ENCODE measurements at places on chromosomes 3 and 15.

DNA sequence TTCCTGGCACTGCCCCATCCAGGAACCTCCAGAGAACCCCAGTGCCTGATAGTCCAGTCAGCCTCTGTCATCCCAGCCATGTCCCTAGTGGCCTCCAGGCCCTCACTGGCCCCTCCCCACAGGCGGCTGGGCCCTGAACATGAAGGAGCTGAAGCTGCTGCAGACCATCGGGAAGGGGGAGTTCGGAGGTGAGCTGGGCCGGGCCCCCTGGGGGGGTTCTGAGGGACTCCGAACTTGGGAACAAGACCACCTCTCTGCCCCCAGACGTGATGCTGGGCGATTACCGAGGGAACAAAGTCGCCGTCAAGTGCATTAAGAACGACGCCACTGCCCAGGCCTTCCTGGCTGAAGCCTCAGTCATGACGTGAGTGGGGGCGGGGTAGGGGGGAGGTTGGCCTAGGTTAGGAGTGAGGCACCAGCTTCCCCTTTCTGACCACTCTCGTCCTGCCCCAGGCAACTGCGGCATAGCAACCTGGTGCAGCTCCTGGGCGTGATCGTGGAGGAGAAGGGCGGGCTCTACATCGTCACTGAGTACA is 12.0 kb upstream of the LMAN1L start:
- DNase-seq = no peak

GRCh38 chr3:146227486-146227885 is 23.4 kb downstream of the PLSCR4 start:
- no peak for DNase-seq

GRCh38 chr15:90952901-90953677 is 1.6 kb upstream of the RCCD1 start:
- DNase-seq = no peak

GRCh38 chr15:89023311-89023961 is 64.8 kb upstream of the ABHD2 start:
- no peak for DNase-seq

GRCh38 chr15:69436951-69437350 is 15.7 kb upstream of the RPLP1 start:
- no peak for DNase-seq

GRCh38 chr3:35849496-35849895 is 210.2 kb downstream of the ARPP21 start:
- DNase-seq = no peak

- DNase-seq = no peak
These were observed 77.6 kb downstream of the SSR3 start for GRCh38 chr3:156477323-156477722.

- peak; percentile 2 for DNase-seq
These were observed 243.6 kb downstream of the ATP8B4 start for GRCh38 chr15:49875392-49875791.

DNA sequence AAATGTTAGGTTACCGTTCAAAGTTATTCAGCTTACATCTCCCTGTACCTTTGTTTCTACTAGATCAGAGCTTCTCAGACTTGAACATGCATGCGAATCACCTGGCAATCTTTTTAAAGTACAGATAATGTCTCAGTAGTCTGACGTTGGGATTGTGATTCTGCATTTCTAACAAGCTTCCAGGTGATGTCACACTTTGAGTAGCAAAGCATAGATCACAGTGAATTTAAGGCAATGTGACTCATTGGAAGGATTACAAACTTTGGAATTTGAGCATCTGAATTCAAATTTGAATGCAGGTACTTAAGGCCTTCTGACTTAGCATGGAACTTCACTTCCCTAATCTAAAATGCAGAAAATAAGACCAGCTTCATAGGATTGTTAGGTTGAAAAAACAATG is 10.8 kb upstream of the ZMAT3 start:
- no peak for DNase-seq

DNA sequence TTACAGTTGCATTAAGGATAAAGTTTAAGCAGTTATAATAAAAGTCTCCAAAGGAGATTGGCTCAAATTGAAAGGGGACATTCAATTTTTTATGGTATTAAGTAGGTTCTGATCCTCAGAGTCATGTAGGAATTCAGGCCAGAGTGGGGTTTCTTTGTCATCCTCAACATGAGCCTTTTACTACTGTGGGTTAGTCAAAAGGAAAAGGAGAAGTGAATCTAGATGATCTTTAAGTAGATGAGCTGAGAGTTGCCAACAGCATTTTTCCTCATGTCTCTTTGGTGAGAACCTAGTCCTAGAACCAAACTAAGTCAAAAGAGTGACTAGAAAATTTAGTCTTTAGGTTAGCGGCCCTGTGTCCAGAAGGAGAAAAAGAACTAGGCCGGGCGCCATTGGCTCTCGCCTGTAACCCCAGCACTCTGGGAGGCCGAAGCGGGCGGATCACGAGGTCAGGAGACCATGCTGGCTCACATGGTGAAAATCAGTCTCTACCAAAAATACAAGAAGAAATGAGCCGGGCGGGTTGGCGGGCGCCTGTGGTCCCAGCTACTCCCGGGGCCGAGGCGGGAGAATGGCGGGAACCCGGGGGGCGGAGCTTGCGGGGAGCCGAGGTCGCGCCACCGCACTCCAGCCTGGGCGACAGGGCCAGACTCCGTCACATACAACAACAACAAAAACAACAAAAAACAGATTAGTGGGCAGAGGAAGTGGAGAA is 4.2 kb upstream of the CHL1 start:
- no peak for DNase-seq

- DNase-seq = no peak
These were observed 392.3 kb upstream of the TPRG1 start for GRCh38 chr3:188779281-188779980.

DNA sequence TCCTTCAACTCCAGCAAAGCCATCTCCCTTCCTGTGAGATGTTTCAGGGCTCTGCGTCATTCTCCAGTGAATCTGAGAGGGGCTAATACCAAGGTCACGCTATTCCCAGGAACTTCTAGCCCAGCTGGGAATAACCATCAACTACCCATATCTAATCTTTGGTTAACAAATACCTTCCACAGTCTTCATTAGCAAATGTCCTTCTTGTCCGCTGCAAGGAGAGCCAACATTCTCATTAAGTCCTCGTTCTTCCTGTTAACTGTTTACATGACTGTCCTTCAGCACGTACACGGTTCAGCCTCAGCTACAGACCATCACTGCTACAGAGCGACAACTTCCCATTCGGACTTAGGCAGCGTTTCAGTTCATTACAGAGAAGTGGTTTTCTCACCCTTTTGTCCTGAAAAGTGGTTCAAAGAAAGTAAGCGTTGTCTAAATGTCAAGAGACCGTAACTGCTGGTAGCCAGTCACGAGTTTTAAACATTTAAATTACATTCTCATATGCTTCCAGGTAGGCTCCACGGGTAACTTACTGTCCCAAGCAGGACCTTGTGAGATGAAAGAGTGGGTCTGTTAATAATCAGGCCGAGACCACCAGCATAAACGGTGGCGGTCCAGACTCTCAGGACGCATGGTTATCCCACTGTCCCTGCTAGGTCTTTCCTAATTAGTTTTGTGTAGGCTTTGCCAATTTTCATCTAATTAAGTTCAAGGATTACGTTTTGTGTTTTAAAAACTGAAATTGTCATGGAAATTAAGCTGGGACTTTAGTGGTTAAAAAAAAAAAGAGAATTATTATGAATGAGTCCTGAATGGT is 63.8 kb downstream of the CHSY1 start:
- DNase-seq = no peak

DNA sequence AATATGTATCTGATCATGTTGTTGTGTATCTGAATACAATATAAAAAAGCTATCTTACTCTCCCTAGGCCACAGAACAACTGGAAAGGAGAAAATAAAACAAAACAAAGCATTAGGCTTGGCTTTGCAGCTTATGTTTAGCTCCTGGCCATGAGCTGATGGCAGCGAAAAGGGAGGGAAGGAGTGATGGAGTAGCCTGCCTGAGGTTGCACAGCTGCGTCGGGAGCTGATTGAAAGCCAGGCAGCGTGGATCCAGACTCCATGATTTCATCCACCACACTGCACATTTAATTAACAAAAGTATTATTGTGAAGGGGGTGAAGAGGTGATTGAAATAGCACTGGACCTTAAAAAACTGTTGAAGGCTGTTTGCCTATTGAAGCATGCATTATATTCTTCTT is 212.2 kb downstream of the GABRG3 start:
- DNase-seq = no peak

- peak; percentile 33 for DNase-seq
These were observed 2.5 kb downstream of the TIPARP start for GRCh38 chr3:156676768-156677479.

Data from OCI-M1 (cell line).